A673 (cell line): ENCODE measurements at places on chromosomes 4 and X. TPM values are rescaled to one million over a fixed set of nuclear protein-coding genes. Genes with fewer than 3 reads are reported as not detected.
A peak's percentile ranks its signal among the peaks of the same experiment; 100 is the strongest.

Gene SHOX
- total RNA-seq = not detected in 2 replicates

Gene MAGEB16
- not detected in 2 replicates for total RNA-seq

Gene FOXP3
- total RNA-seq = 0.20 TPM in 1 of 2 replicates, not detected in the other

Gene PAGE2
- not detected in 2 replicates for total RNA-seq

Gene RAB40AL
- total RNA-seq = 0.97 and 1.1 TPM in 2 replicates

Gene DCAF8L1
- not detected in 2 replicates for total RNA-seq

Gene RAB33A
- 4.8 and 6.2 TPM in 2 replicates for total RNA-seq

Gene TMPRSS11F
- total RNA-seq = not detected in 2 replicates

Gene HPSE
- 0.84 and 1.2 TPM in 2 replicates for total RNA-seq

Gene AR
- 0.11 TPM in 1 of 2 replicates, not detected in the other for total RNA-seq

Gene CNGA2
- total RNA-seq = not detected in 2 replicates

Gene DCX
- total RNA-seq = not detected in 2 replicates

Gene C4orf54
- total RNA-seq = not detected in 2 replicates

Gene GJB1
- not detected in 2 replicates for total RNA-seq

Gene CYP4V2
- total RNA-seq = 14.3 and 15.3 TPM in 2 replicates

Gene ARAF
- 60.0 and 60.9 TPM in 2 replicates for total RNA-seq

Gene MAGEA2B
- total RNA-seq = not detected in 2 replicates

Gene PFKFB1
- not detected in 2 replicates for total RNA-seq

Gene ZFP92
- total RNA-seq = 0.41 and 0.55 TPM in 2 replicates

- no peak overlapping the region for H3K27ac ChIP-seq
- H3K4me1 ChIP-seq = no peaks in the 10 kb centered on the region
- no peaks in the 10 kb centered on the region for H3K27me3 ChIP-seq
- no peaks in the 10 kb centered on the region for H3K36me3 ChIP-seq
- H3K4me3 ChIP-seq = no peak overlapping the region
- no peak for DNase-seq
These were observed 387.2 kb upstream of the GATB start for GRCh38 chr4:152148057-152148456.

DNA sequence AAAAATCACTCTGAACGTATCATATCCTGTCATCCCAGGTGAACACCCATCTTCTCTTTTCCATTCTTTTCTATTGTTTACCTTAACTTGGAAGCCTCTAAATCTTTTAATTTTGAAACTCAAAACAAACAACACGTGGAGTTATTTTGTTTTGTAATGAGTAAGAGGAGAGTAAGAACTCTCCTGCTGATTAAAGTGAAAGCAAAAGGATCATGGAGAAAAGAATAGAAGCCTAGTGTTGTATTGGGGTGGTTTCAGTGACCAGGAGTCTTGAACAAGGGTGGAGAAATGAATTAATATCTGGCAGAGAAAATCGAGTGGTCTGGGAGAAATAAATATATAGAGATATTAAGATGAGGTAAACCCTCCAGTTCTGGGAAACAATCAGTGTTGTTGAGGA lies 237.4 kb upstream of the UGT8 start:
- no peak overlapping the region for H3K4me3 ChIP-seq
- no peaks in the 10 kb centered on the region for H3K36me3 ChIP-seq
- no peaks in the 10 kb centered on the region for H3K27me3 ChIP-seq
- no peak for DNase-seq
- no peaks in the 10 kb centered on the region for H3K4me1 ChIP-seq
- no peak overlapping the region for H3K27ac ChIP-seq

- DNase-seq = no peak
- H3K27ac ChIP-seq = no peak overlapping the region
- no peaks in the 10 kb centered on the region for H3K4me1 ChIP-seq
- no peaks in the 10 kb centered on the region for H3K36me3 ChIP-seq
- peaks cover 10% of the 10 kb centered on the region for H3K27me3 ChIP-seq
These were observed 103.8 kb upstream of the HPF1 start for GRCh38 chr4:169861593-169861992.

DNA sequence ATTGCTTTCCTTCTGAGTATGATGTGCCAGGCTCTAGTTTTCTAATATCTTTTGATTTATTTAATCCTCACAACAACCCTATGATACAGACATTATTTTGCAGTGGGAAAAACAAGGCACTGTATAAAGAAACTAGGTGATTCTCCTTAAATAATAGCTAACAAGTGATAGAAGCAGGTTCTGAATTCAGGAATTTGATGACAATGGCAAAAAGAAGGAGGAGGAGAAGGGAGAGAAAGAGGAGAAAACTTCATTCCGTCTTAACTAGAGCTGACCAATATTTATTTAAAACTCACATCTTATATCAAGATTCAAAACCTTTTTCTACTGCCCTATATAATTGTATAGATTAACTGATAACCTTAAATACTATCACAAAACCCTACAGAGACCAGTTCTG lies 1477.1 kb upstream of the PCDH7 start:
- no peak overlapping the region for H3K4me3 ChIP-seq
- H3K27ac ChIP-seq = no peak overlapping the region
- no peaks in the 10 kb centered on the region for H3K36me3 ChIP-seq

GRCh38 chr4:90099812-90100211 lies 27.4 kb upstream of the CCSER1 start:
- H3K4me3 ChIP-seq = no peak overlapping the region
- H3K4me1 ChIP-seq = no peaks in the 10 kb centered on the region
- no peaks in the 10 kb centered on the region for H3K36me3 ChIP-seq

DNA sequence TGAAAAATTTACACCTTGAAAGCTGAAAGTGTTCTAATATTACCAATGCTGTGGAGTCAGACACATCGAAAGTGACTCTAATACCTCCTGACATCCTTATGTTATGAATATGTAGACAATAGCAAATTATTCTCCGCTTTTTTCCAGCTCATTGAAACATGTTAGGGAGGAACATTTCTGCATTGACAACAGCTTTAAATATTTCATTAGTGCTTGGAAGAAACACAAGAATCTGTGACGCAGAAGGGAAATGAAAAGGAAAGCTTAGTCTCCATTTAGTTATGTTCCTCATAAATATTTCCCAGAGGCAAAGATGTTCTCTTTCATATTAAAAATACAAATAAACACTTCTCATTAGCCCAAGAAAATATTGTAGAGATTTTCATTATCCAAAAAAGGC lies 55.8 kb upstream of the CD99 start:
- H3K4me3 ChIP-seq = no peak overlapping the region
- peak overlapping the region; percentile 8 for H3K27ac ChIP-seq
- H3K4me1 ChIP-seq = no peaks in the 10 kb centered on the region

DNA sequence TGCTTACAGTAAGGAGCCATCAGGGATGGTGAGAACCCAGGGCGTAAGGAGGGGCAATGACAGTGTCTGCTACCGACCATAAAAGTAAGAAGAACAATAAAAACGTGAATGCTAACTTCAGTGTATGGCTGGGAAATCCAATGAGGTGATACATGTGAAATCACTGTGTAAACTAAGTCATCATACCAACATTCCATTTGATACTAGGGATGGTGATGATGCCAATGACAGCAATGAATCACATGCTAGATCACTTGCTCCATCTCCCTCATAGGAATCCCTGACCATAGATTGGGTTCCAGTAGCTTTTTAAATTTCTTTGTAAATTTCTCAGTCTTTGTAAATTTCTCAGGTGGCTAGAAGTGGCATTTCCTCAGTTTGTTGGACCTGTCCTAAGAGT lies 146.3 kb downstream of the SMIM20 start:
- H3K4me3 ChIP-seq = no peak overlapping the region
- no peaks in the 10 kb centered on the region for H3K36me3 ChIP-seq
- H3K27me3 ChIP-seq = no peaks in the 10 kb centered on the region
- DNase-seq = no peak
- no peak overlapping the region for H3K27ac ChIP-seq
- H3K4me1 ChIP-seq = no peaks in the 10 kb centered on the region

DNA sequence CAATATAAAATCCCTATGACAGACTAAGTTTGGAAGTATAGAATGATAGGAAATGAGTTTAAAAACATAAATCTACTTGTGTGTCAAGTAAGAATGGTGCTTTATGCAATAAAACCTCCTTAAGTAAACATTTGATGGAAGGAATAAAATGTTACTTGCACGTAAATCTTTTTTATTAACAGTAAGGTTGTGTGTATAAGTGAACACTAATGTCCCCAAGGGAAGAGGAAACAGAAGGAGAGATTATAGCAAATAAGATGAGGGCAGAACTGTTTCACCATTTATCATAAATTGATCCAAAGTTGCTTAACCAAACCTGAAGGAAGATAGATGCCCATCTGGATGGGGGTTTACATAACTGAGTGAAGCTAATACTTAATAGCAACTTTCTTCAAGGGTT lies 86.8 kb downstream of the FRMPD4 start:
- no peaks in the 10 kb centered on the region for H3K27me3 ChIP-seq
- H3K4me1 ChIP-seq = no peaks in the 10 kb centered on the region
- no peak overlapping the region for H3K27ac ChIP-seq
- no peaks in the 10 kb centered on the region for H3K36me3 ChIP-seq
- no peak for DNase-seq

- peak; percentile 39 for DNase-seq
- H3K36me3 ChIP-seq = no peaks in the 10 kb centered on the region
- H3K27ac ChIP-seq = no peak overlapping the region
- H3K27me3 ChIP-seq = no peaks in the 10 kb centered on the region
- H3K4me1 ChIP-seq = no peaks in the 10 kb centered on the region
These were observed 72.1 kb upstream of the FAM241A start for GRCh38 chr4:112073181-112073580.

GRCh38 chr4:167021545-167022155 lies 212.6 kb downstream of the SPOCK3 start:
- H3K36me3 ChIP-seq = no peaks in the 10 kb centered on the region
- no peaks in the 10 kb centered on the region for H3K4me1 ChIP-seq
- peak; percentile 61 for DNase-seq

- H3K27ac ChIP-seq = no peak overlapping the region
- DNase-seq = no peak
- no peaks in the 10 kb centered on the region for H3K27me3 ChIP-seq
- H3K4me1 ChIP-seq = no peaks in the 10 kb centered on the region
- H3K4me3 ChIP-seq = no peak overlapping the region
- no peaks in the 10 kb centered on the region for H3K36me3 ChIP-seq
These were observed 32.8 kb downstream of the VCX2 start for GRCh38 chrX:8138252-8138651.

GRCh38 chr4:76208005-76208765 lies 5.4 kb downstream of the SCARB2 start:
- peak overlapping the region; percentile 30 for H3K27ac ChIP-seq
- DNase-seq = peak; percentile 39
- no peaks in the 10 kb centered on the region for H3K36me3 ChIP-seq
- H3K27me3 ChIP-seq = no peaks in the 10 kb centered on the region
- no peak overlapping the region for H3K4me3 ChIP-seq

GRCh38 chrX:20432746-20433387 lies 166.2 kb upstream of the RPS6KA3 start:
- no peak for DNase-seq
- H3K4me3 ChIP-seq = no peak overlapping the region
- no peak overlapping the region for H3K27ac ChIP-seq

DNA sequence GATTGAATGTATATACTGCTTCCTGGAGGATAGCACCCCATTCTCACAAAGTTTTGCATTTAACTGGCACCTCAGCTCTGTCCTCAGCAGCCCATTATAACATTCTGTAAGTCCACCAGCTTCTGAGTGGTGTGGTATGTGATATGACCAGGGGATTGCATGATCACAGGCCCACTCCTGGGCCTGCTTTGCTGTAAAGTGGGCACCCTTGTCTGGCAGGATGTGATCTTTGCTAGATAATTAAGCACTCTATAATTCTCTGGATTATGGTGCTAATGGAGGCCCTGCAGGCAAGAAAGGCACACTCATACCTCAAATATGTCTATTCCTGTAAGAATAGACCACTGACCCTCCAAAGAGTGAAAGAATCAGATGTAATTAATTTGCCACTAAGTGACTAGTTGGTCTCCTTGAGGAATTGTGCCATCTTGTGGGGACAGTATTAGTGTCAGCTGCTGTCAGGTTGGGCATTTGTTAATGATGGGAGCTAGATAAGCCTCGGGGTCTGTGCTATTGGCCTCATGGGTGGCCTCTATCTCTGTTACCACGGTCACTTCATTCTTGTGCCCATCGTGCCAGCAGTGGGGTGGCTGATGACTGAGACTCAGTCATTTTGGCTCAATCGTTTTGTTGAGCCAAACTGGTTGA lies 2.2 kb upstream of the CFI start:
- no peak overlapping the region for H3K27ac ChIP-seq
- H3K27me3 ChIP-seq = no peaks in the 10 kb centered on the region
- no peak overlapping the region for H3K4me3 ChIP-seq
- H3K36me3 ChIP-seq = no peaks in the 10 kb centered on the region

- H3K4me1 ChIP-seq = peaks cover 10% of the 10 kb centered on the region
- DNase-seq = peak; percentile 27
- no peak overlapping the region for H3K4me3 ChIP-seq
- H3K27ac ChIP-seq = no peak overlapping the region
These were observed 29.5 kb upstream of the FGFR3 start for GRCh38 chr4:1763550-1764080.

- peak within 1 kb of the TSS; percentile 46 for H3K4me3 ChIP-seq
- peaks cover 6% of the 10 kb centered on the region for H3K4me1 ChIP-seq
- no peak within 1 kb of the TSS for H3K27ac ChIP-seq
- peak; percentile 62 for DNase-seq
- peaks cover 15% of the 10 kb centered on the region for H3K27me3 ChIP-seq
These were observed at the start of gene CPLX1 for GRCh38 chr4:825971-826330. TSS of gene CPLX1 (minus strand) at chr4:826129. CDS start at chr4:824522, 1,607 bp downstream.

DNA sequence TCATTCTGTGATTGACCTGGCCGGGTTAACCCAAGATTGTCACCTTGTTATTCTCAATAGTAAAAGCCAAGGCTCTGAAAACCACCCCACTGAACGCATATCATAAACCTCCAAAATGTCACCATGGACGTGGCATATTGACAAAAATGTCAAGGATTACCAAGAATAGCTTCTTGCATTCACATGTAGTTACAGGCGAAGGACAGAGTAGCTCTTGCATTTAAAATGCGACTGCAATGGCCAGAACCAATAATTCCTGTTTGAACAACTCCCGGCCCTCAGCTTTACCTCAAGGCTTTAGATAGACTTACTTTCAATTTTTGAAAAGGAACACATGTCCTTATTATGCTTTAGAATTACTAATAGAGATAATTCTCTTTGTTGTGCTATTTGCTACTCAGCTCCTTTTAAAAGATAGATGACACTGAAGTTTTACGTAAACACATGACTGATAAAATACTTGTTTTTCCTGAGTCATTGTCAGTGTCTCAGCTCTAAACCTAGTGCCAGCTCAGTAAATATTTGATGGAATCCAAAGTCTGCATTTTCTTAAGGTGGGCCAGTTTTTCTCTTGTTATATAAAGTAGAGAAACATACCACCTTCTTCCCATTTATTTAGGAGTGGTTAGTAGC lies 66.3 kb downstream of the CLDN34 start:
- peaks cover 3% of the 10 kb centered on the region for H3K4me1 ChIP-seq
- DNase-seq = no peak
- H3K27ac ChIP-seq = no peak overlapping the region
- H3K4me3 ChIP-seq = no peak overlapping the region
- no peaks in the 10 kb centered on the region for H3K27me3 ChIP-seq
- no peaks in the 10 kb centered on the region for H3K36me3 ChIP-seq

GRCh38 chrX:123513585-123514278 lies 219.1 kb downstream of the THOC2 start:
- no peak for DNase-seq
- H3K4me1 ChIP-seq = no peaks in the 10 kb centered on the region
- H3K27ac ChIP-seq = no peak overlapping the region
- no peaks in the 10 kb centered on the region for H3K27me3 ChIP-seq
